ENCODE measurements at places on chromosomes 6 and 20.

GRCh38 chr6:42907336-42907735 lies 8.5 kb upstream of the PTCRA start:
- DNase-seq, result no peak

GRCh38 chr6:144307880-144308279 lies 22.7 kb downstream of the UTRN start:
- DNase-seq, result no peak

GRCh38 chr20:52724541-52724940 lies 247.6 kb upstream of the TSHZ2 start:
- no peak for DNase-seq

DNA sequence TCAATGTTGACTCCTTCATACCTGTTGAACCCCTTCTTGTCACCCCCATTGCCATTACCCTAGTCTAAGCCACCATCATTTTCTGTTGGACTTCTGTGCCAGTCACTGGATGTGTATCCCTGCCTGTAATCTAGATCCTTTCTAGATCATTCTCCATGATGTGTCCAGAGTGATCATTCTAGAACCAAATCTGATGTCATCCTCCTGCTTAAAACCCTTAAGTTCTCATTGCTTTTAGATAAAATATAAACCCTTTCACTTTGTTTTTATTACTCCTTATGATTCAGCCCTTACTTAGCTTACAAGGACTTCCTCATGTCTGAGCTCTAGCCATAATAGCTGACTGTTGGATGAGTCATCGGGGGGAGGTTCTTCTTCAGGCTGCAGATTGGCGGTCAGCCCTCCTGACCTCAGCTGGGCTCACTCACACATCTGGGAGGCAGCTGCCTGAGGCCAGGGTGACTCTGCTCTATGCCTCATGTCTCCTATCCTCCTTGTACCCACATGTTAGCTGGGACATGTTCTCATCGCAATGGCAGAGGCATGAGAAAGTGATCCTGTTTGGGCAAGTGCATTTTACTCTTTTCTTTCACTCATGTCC lies 287.6 kb downstream of the ESR1 start:
- peak; percentile 99 for DNase-seq

DNA sequence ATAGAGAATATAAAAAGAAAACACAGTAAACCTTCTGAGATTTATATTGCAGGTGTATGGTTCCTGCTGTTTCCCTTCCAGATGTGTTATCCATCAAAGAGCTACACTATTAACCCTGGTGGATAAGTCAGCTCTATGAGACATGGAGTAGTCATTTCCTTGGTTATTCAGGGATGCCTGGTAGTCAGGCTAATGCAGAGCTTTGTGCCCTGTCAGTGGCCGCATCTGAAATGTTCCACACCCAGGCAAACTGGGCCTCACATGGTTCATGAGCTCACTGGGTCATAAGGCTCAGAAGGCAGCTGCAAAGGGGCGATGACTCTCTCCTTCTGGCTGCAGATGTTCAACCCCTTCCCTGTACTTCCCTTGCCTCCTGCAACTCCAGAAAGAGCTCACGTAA lies 473.6 kb downstream of the EPHA7 start:
- DNase-seq, result no peak

DNA sequence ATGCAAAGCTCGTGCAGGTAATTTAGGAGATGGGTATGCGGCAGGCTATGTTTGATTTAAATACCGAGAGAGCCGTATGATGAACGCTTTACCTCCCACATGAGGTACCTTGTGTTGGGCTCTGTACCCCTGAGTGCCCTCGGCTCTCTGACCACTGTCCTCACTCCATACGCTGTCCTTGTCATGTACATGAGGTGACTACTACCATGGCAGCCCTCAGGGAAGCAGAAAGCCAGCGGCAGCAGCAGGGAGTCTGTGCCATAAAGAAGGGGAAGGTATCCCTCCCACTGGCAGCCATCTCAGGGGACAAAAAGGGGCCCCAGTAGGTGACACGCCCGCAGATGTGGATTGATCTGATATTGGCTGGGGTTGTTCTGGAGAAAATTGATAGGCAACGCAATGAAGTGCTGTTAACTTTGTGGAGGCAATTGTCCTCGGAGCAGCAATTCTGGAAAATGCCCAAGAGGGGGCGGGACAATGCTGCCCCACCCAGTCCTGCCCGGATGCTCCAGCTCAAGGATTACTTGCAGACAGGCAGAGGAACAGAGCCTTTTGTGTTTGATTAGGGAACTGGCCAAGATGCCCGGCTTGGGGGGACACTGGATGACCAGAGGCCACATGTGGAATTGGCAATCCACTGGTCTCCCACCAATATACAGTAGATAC lies 38.0 kb upstream of the HSF2 start:
- no peak for DNase-seq
